ENCODE measurements at places on chromosomes 7 and 10.
A peak's percentile ranks its signal among the peaks of the same experiment; 100 is the strongest.

- DNase-seq: peak; percentile 19
Observed at GRCh38 chr7:118590107-118590506, 365.6 kb downstream of the ANKRD7 start.

DNA sequence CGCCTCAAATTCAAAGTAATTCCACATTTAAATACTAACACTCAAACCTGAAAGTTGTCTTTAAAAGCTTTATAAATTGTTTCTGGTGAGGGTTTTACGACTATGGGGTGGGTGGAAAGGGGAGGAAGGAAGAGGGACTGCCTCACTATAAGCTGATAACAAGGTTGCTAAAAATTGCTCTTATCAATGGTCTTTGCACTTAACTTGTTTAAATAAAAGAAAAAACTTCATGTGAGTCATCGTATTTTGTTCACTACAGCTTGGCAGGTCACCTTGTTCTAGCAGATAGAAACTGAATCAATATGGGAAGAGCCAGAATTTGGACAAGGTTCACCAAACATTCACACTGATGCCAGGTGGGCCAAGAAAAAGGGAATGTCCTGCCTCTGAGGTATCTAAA is 129.2 kb downstream of the TES start:
- no peak for DNase-seq

DNA sequence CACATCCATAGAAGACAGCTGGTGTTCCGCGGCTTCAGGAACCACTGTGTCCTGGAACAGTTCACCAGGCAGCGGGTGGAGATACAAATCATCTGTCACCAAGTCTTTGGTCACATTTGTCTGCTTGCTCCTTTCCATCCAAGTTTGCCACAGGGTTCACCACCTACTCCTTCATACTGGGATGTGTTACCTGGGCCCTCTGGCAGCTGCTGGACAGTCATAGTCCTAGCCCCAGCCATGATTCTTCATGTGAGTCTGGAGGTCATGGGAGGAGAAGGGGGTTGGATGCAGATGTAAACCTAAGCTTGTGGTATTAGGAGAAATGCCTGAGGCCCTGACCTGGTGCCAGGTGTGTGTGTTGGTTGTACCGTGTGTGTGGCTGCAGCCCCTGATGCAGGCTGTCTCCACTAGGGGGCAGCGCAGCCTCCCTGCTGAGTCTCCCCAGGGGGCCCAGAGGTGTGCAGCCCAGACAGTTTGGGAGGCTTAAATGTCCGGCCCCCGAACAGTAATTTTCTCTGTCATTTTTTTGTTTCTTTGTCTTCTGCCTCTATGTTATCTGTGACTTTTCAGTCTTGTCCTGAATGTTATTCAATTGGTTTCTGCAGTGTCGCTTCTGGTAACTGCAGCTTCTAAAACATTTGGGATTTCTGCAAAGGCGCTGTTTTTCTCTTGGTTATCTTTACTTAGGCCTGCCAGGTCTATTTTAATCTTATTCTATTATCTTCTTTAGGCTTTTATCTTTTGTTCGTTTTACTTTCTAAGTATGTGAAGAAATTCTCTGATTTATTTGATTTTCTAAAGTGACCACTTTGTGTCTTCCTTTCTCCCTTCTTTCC is 14.8 kb downstream of the NPS start:
- no peak for DNase-seq

- DNase-seq: no peak
Observed at GRCh38 chr7:108374899-108375298, 81.3 kb downstream of the NRCAM start.

GRCh38 chr7:2019711-2020511 is 212.8 kb downstream of the MAD1L1 start:
- peak; percentile 97 for DNase-seq

- no peak for DNase-seq
Observed at GRCh38 chr7:99554939-99555338, 3.0 kb upstream of the FAM200A start.

- no peak for DNase-seq
Observed at GRCh38 chr10:126014309-126014708, 117.9 kb downstream of the FANK1 start.

Data from inflammatory macrophage (primary cell).